ENCODE measurements at places on chromosomes 13 and 19. TPM values are rescaled to one million over a fixed set of nuclear protein-coding genes. Genes with fewer than 3 reads are reported as not detected.

GRCh38 chr13:39322836-39323585 is 280.0 kb downstream of the LHFPL6 start:
- no peak for DNase-seq

GRCh38 chr13:107803822-107804495 is 411.4 kb downstream of the LIG4 start:
- DNase-seq = no peak

Gene OR4F17
- not detected for total RNA-seq

GRCh38 chr13:70087247-70087646 is 20.4 kb upstream of the ATXN8OS start:
- DNase-seq = no peak

DNA sequence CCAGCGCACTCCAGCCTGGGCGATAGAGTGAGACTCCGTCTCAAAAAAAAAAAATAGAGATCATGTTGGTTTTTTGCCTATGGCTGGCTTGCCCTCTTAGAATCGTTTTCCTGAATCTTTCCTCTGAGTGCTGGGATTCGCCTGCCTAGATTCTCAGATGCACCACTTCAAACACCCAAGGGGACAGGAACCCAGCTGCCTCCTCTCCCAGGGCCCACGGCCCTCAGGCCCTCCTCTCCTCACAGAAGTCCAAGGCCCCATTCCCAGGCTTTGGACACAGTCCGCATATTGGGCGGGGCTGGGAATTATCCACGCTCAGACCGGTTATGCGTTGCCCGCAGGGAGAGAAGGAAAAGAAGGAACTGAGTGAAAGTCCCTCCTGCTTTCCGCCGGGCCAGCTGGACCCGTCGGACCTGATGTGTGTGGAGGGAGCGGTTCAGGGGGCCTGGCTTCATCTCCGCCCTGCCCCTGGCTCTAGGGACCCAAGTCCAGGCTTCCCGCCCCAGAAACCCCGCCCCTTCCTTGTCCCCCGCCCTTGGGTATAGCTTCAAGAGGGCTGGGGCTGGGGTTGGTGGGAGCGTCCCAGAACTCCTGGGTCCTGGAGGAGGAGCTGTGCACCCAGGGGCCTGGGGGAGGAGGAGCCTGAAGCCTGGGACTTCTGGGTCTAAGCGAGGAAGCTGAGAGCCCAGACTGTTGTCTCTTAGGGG is 5.8 kb downstream of the PPFIA3 start:
- no peak for DNase-seq

DNA sequence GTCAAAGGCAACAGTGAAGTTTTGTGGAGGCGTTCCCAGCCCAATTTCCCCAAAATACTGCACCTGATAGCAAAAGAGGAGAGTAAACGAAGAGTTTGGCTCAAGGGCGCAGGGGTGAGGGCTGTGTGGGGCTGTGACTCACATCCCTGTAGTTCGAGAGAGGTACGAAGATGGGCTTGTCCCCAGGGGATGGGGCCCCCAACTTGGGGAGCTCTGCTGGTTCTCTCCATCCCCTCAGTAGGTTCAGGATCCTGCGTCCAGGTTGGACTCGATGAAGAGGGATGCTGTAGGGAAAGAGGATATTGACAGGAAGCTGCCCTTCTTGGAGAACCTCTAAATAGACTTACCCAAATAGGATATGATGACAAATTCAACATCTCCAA is 3.4 kb downstream of the NAPSA start:
- DNase-seq = no peak

Gene SWSAP1
- total RNA-seq = 1.3 TPM

DNA sequence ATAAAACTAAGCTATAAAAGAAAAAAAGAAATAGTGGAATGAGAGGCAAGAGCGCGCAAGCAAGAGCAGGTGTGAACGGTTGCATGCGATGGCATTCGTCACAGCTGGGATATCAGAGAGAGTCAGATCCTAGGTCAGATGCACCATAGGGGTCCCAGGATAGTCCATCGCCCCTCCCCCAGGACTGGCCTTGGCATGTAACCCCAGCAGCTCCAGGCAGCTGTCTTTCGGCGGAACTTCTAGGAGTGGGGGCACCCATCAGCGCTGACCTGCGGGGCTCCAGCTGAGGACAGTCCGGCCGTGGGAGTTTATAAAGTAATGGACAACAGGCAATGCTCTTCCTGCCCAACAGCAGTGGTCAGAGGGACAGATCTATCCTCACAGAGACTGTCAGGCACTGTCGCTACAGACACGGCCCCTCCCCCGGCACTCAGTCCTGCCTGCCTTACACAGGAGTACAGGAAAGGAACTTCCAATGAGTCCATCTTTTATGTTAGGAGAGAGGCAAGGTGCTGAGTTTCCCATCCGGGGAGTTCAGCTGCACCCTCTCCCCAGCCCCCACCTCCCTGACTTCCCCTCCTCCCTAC is 1.4 kb downstream of the SIAH3 start:
- DNase-seq = no peak

DNA sequence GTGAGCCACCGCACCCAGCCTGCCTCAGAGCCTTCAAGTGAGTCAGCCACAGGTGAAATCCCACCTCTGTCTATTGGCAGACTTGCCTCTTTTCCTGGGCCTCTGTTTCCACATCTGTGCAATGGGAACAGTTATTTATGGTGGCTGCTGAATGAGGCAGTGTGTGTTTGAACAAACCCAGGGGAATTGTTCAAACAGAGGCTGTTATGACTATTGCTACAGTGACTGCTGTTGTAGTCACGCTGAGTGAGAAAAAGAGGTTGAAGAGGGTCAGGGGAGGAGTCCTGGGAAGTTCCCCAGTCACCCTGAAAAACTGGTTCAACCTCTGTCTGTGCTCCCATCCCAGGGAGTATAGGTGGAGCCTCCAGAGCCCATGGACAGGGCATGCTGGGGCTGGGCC is at the start of gene CEACAM19:
CEACAM19 (plus strand) TSS at position 83 of the 400 bp plus-strand sequence. CDS start 450 bp downstream, outside the sequence.
- no peak for DNase-seq

DNA sequence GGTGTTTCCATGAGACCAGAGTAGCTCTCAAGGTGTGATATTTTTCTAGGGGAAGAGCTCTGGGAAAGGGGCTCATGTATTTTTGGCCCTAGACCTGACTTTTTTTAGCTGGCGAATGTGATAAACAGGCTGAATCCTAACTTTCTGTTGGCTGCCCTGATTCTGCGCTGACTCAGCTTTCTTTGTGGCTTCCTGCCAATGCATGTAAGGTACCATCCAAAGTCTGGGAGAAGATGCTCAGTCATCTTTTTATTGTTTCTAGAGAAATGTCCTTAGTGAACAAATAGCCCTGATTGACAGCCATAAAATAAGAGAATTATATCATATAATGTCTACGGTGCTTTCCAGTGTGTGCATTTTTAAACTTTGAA is 113.6 kb upstream of the MBNL2 start:
- no peak for DNase-seq

DNA sequence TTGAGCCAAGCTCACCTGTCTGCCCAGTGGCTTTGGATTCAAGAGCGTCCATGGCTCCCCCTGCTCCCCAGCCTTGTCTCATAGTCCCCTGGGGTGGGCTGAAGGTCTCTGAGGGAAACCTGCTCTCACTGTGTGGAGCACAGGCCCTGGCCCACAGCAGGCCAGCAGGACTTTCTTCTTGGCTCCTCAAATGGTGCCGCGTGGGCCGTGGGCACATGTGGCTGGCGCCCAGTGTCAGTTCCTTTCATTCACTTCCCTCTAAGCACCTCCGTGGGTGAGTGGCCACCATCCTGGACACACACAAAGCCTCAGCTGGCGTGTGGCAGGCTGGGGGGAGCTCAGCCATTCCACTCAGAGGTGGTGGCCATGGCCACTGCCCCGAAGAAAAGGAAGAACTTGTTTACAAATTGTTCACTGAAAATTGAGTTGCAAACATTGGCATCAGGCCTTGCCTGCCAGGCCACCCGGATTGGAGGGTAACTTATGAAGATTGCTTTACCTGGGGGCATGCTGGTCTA is 53.1 kb downstream of the C1QTNF9 start:
- DNase-seq = no peak
